MM.1S (cell line): ENCODE measurements at places on chromosomes 7 and 10.

DNA sequence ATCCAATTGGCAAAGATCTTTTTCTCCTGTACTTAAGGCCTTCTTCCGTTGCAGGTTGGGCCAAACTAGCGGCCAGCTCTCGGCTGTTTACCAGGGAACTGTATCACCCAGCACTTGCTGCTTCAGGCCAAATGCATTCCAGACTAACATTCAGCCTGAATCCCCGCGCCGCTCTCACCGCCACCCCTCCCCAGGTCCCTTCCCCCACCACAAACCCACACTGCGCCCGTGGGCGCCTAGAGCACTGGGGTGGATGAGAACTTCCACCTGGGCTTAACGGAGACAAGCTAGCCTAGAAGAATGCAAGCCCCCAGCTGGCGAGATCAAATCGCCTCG lies 676 bp downstream of the TCAF1 start:
- no peak for DNase-seq

DNA sequence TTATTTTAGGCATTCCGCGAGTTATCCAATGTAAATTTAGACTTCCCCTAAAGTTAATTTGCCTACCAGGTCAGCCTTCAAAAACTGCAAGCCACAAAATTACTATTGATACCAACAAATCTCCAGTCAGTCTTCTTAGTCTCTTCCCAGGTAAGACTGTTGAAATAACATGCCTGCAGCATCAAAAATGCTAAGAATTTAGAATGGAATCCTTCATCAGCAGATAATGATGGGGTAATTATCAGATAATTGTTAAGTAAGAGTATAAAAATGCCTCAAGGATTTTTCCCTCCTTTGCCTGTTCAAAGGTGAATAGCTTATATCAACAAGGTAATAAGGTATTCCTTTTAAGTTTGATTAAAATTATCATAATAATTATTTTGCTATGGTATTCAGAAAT lies 228.5 kb downstream of the BBS9 start:
- no peak for DNase-seq

DNA sequence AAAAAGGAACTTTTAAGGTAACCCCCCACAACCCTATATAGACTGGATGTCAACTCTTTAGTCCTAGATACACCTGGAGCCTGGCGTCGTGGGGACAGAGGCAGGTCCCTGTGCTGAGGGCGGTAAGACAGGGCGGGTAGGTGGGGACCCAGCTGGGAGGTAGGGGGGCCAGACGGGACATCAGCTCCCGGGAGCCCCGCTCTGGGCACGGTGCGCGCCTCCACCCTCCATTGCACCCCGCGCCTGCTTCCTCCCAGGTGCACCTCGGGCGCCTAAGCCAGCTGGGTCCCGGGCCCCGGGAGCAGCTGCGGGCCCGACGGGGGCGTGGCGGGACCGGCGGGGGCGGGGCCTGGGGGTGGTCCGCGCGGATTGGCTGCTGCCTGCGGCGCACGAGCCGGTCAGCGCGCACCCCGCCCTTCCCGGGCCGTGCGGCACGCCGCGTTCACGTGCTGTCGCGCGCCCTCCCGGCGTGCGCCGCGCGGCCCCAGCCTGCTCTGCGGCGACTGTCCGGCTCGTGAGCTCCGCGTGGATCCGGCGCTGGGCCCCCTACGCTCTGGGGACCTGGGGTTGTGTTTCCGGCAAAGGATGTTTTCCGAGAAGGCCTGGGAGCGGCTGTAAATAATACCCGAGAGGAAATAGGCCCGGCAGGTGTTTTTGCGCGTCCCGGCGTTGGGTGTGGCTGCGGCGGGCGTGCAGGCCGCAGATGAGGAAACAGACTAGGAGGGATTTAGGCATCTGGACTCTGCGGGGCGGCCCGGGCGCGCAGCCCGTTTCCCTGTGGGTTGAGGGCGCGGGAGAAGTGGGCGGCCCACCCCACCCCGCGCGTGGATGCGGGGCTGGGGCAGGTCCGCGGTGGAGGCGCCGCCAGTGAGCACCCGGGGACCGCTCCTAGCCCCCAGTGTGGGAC lies 39.1 kb upstream of the PFKFB3 start:
- peak; percentile 94 for DNase-seq

- DNase-seq = no peak
Measured at GRCh38 chr7:30349170-30349569, 64.8 kb downstream of the ZNRF2 start.

- DNase-seq = no peak
Measured at GRCh38 chr10:76626386-76626785, 1011.2 kb downstream of the KCNMA1 start.

DNA sequence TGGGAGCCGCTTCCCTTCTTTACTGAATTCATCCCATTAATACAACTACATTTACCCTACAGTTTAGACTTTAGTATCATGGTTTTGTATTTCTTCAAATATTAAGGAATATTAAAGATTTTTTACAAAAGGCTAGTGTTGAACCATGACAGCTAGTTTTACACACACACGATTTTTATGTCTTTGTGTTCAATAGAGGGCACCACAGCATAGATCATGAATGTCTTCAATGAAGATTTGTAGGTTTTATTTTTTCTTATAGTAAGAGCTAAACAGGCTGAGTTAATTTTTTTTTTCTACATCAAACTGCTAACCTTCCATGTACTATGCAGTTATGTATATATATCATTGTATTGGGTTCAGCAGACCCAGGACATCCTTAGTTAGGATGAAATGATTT lies 76.9 kb downstream of the SNX10 start:
- DNase-seq = no peak

GRCh38 chr10:61285749-61286148 lies 167.4 kb downstream of the TMEM26 start:
- DNase-seq = no peak

DNA sequence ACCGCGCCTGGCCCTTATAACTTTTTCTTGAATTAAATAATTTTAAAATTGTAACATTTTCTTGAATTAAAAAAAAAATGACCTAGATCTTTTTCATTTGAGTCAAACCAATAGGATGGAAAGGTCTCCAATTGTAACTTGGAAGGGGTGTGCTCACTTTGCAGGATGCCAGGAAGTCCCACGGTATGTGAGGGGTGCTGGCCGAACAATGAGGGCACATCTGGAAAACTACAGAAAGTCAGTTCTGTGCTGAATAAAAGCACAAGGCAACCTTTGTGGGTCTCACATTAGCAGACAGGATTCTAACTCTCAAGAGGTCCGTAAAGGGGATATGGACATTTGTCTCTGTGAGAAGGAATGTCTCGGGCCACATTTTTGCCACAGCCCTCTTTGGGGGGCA lies 52.8 kb upstream of the PDLIM1 start:
- DNase-seq = no peak

DNA sequence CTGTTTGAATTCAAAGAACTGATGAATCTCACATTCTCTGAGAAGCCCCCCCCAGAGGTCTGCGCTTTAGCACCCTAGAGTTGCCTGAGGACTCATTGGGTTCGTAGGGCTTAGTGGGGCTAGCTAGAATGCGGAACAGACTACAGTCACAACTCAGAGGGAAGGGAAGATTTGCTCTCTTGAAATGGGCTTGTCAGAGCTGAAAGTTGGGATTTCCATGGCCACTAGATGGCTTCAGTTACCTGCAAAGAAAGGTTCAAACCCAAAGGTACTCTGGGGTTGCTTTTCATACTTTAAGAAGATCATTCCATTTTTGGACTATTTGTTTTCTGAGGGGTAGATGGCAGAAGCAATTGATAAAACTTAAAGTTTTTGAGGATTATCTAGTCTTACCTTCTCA lies 205.0 kb downstream of the BBS9 start:
- DNase-seq = no peak

- no peak for DNase-seq
Measured at GRCh38 chr7:106450716-106451115, 165.9 kb upstream of the NAMPT start.

DNA sequence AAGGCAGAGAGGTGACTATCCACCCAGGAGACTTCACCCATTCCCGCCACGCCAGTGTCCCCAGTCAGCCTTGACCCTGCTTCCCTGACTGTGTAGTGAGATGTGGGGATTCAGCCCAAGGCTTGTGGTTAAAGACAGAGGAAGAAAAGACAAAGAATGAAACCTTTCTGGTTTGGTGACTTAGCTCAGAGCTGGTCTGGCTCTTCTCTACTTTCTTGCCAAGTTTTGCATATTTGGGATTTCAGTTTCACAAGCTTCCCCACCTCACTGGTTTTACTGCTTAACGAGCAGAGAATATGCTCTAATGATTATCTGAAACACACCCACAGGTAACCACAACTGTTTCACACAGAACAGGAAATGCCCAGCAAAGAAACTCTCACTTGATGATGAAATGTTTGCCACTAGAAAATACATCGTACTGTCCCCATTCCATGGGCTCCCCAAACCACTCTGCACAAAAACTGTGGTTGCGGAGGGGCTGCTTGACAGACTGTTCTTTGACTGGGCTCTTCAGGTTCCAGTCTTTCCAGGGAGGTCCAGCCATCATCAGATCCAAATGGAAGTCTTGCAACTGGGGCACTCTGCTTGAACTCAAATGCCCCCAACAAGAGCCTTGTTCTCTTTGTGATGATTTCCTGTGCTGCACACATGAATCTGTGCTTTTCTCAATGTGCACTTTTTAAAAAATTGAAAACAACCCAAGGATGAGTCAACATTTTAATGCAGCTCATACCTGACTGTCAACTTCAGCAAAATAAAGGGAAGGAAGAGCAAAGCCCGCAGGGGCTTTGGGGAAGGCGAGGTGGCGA lies 95.5 kb downstream of the CTBP2 start:
- peak; percentile 94 for DNase-seq

DNA sequence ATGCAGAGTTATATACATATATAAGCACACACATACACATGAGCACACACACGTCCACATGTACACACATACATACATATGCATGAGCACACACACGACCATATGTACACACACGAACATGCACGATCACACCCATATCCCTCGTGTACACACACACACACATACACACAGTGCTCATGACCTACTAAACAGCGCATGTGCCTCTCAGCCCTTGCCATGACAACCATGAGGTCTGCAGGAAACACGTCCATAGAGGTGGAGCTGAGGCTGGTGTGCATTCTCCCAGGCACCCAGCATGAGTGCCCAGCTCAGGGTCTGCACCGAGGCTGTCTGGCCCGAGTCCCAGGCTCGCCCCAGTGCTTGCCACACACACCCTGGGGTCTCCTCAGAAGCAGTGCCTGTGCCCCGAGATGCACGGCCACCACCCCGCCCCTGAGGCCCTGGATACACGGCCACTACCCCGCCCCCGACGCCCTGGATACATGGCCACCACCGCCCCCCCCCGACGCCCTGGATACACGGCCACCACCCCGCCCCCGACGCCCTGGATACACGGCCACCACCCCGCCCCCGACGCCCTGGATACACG lies 529.6 kb downstream of the DNAJB6 start:
- no peak for DNase-seq

- no peak for DNase-seq
Measured at GRCh38 chr10:113665806-113666354, 2.0 kb upstream of the NRAP start.

DNA sequence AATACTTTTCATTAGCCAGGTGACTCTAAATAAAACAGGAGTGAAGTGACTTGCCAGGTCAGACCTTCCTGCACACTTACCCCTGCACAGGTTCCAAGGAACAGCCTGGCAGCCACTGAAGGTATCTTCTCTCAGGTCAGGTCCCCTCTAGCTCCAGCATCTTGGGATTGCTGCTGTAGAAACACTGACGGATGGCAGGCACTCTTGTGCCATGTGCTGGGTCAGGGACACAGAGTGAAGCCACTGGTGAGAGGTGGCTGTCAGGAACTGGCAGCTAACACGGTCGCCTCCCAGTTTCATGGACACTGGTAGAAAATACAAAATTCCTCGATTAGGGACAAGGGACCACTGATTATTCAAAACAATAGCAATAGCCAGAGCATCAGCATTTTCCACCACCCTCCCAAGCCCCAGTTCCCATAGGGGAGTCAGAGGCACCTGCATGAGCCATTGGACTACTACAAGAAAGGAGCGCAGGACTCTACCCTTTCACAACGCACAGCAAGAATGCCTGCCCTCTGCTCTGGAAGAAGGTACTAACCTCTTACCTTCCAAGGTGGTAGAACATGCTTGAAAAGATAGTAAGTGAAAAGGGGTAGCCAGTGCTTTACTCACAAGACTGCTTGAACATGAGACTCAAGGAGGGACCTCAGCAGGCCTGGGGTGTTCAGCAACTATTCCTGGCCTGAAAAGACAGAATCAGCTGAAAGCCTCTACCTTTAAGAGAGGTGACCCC lies 5.1 kb upstream of the MYO1G start:
- DNase-seq = no peak

DNA sequence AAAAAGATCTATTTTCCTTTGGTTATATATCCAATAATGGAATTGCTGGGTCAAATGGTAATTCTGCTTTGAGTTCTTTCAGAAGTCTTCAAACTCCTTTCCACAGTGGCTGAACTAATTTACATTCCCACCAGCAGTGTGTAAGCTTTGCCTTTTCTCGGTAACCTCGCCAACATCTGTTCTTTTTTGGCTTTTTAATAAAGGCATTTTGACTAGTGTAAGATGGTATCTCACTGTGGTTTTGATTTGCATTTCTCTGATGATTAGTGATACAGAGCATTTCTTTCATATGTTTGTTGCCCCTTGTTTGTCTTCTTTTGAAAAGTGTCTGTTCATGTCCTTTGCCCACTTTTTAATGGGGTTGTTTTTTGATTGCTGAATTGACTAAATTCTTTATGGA lies 285.0 kb downstream of the MALRD1 start:
- DNase-seq = peak; percentile 60

DNA sequence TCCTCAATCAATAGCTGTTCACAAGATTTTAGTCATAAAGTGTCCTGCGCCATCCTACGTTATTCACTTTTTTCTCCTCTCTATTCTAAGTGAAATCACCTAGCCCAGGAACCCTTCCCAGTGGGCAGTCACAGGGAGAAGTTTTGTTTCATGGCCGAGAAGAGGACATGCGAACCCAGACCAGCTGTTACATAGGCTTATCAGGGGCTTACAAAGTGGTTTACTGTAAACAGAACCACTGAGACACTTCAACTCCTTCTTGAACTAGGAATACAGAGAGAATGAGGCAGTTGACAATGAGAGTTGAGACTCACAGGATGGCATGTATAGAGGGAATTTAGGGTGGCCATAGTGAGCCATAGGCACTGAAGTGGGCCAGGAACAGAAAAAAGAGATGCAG lies 246.9 kb upstream of the GLI3 start:
- no peak for DNase-seq

GRCh38 chr7:82631998-82632397 lies 188.4 kb upstream of the CACNA2D1 start:
- no peak for DNase-seq

DNA sequence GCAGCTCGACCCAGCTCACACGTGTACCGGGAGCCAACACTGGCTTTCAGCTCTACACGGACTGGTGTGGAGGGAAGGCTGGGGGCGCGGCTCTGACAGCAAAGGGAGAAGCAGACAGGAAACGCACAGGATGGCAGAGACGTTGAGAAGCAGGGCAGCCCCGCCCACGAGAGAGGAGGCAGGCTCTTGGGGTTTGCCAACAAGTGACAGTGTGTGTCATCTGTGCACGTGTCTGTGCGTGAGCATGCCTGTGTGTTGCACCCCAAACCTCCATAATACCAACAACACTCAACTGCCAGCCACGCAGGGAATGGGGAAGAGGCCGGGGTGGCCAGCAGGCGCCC lies 64.4 kb upstream of the PDGFA start:
- DNase-seq = no peak

GRCh38 chr10:45257600-45257999 lies 57.8 kb downstream of the OR13A1 start:
- DNase-seq = no peak

- no peak for DNase-seq
Measured at GRCh38 chr7:132516042-132516840, 60.0 kb downstream of the PLXNA4 start.
